ENCODE measurements at places on chromosomes 3 and 15. TPM values are rescaled to one million over a fixed set of nuclear protein-coding genes. Genes with fewer than 3 reads are reported as not detected.

The ITIH1 gene
- total RNA-seq = 0.18 TPM

The DAPK2 gene
- total RNA-seq = 1.5 TPM

The ROPN1 gene
- total RNA-seq = not detected

The MSL2 gene
- 5.1 TPM for total RNA-seq

The NLGN1 gene
- total RNA-seq = 8.7 TPM

The SLC51B gene
- total RNA-seq = 2.0 TPM

The PROS1 gene
- total RNA-seq = 19.2 TPM

The RHOV gene
- under 0.01 TPM for total RNA-seq

The RABL3 gene
- total RNA-seq = 18.8 TPM

The CLDN11 gene
- total RNA-seq = 563 TPM

The NR1I2 gene
- total RNA-seq = not detected

The KNG1 gene
- total RNA-seq = not detected

The PIGX gene
- 15.5 TPM for total RNA-seq

The LMAN1L gene
- not detected for total RNA-seq

The SLC27A2 gene
- 0.92 TPM for total RNA-seq

The MYO5C gene
- 0.09 TPM for total RNA-seq

The SPTSSB gene
- not detected for total RNA-seq

The NCBP2 gene
- total RNA-seq = 59.9 TPM

The ABHD14A gene
- 8.7 TPM for total RNA-seq

The OCA2 gene
- total RNA-seq = not detected

The TM4SF18 gene
- 0.92 TPM for total RNA-seq

Data from smooth muscle cell of bladder (primary cell).